Stimulated activated CD4-positive, alpha-beta T cell treated with anti-CD3 and anti-CD28 coated beads, Interleukin-4, amount 100 ng/mL, for 24 hours (primary cell): ENCODE measurements at places on chromosomes 6 and 20.

DNA sequence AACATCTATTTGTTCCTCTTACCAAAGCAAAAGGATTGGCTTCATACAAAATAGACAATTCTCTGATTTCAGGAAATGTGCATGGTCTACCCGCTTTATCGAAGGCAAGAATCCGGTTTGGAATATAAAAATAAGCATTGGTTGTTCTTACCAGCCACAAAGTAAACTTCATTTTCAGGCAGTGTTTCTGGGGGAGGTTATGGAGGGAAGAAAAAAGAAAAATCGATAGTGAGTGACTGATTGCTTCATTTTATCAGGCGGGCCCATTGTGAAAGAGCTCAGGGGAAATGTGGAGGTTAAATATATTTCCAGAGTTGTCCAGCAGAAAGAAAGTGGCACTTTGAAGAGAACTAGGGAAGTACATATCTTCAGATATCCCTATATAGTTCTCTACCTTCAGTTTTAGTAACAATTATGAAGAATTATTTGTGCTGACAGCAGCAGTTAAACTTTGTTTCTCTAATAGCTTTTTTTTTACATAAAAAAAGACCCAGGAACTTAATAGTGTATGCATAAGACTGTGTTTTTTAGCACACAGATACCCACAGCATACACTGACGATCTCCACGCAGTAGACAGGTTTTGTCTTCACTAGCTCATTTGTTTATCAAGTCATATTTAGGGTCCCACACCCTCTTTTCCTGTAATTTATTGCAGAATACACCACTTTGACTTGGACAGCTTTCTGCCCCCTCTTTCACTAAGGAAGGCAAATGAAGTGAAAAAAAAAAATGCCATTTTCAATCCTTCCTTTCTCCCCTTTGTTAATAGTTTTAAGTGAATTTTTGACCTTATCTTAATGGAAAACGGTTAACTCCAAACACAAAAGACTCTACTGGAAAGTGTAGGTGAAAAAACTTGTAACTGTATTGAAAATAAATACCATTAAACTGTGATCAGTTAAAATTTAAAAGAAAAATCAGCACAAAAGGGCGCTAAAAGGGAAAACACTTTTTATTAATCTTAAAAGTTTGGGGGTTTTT is 2.9 kb downstream of the POU3F2 start:
- no peak for DNase-seq

- no peak for DNase-seq
These were observed 47.8 kb upstream of the TAGAP start for GRCh38 chr6:159092631-159093030.

DNA sequence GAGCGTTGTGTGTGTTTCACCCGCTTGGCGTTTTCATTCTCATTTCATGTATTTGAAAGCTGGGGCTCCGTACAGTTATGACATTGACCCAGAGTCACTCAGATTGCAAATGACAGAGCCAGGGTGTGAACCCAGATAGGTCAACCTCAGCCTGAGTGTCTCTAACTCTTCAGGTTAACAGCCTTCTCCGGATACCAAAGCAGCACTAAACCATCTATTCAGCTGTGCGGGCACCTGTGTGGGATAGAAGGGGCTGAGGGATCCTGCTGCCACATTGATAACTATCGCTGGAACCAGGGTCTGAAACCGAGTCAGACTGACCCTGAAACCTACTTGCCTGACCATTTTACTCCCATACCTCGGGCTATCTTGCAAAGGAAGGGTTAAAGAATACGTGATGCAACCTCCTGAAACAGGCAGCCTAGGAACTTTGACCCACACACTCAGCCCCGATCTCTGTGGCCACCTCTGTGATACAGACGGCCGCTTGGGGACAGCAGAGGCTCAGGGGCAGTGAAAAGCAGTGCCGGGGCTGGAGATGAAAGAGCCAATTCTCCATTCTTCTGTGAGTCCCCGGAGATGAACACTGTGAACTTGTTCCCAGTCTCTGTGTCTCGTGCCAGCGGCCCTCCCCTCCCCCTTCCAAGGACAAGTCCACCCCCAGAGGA is 233.5 kb upstream of the QKI start:
- DNase-seq = no peak

DNA sequence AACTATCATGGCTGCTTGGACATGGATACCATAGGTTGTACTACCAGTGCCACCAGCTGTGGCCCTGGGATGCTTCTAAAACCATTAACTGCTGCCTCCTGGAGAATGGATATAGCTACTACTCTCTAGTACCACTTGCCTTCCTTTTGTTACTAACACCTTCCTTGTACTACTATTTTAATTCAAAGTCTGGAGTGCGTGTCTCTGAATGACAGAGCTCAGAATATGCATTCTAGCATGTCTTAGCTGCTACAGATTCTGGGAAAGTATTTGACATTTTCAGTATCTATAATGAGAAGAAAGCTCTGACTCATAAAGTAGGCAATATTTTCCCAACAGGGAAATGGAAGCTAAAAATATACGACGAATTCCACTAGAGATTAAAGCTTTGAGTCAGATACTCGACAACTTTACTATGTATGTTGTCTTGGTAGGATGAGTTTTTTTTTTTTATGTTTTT is 112.3 kb downstream of the PFDN4 start:
- DNase-seq = no peak

GRCh38 chr6:90488816-90489215 is 98.1 kb downstream of the MAP3K7 start:
- no peak for DNase-seq

GRCh38 chr6:6892744-6893583 is 214.8 kb upstream of the RREB1 start:
- no peak for DNase-seq

GRCh38 chr20:61556673-61557072 is 304.6 kb downstream of the CDH4 start:
- no peak for DNase-seq

GRCh38 chr20:36855241-36855657 is 20.7 kb upstream of the TLDC2 start:
- no peak for DNase-seq

DNA sequence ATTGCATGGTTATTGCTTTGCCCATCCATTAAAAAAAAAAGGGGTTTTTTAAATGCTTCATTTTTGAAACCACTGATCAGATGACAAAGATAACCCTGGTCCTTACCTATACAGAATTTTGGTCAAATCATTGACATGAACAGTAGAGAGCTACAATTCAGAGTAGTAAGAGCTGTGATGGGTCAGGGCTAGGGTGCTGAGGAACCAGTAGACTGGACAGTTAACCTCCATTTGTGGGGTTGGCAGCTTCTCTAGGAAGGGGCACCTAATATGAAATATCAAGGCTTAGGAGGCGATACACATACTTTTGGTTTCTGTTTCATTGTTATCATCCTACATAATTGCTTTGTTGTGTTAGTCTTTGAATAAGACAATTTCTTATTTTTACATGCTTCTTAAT is 55.1 kb downstream of the ORC3 start:
- no peak for DNase-seq

- DNase-seq = peak; percentile 23
These were observed 185.6 kb downstream of the TSHZ2 start for GRCh38 chr20:53157443-53158408.

- peak; percentile 48 for DNase-seq
These were observed 23.8 kb downstream of the PRSS35 start for GRCh38 chr6:83536034-83536646.

DNA sequence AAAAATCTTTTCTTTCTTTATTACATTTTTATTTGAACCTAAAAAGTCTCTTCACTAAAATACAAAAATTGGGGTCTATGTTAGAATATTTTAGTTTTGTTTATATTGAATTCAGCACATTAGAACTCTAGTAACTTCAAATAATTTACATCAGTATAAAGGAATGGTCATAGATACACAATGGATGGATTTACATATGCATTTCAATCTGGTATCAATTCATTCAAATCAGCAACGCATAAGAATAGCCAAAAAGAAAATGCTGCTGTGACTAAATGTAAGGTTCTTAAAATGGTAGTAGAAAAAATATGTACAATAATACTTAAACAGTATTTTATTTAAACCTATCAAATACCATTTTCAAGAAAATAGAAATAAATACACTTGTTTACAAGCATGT is 47.6 kb upstream of the MANEA start:
- DNase-seq = no peak

- no peak for DNase-seq
These were observed 524.1 kb upstream of the NRSN1 start for GRCh38 chr6:23601811-23602345.

- DNase-seq = no peak
These were observed 11.4 kb upstream of the GRM4 start for GRCh38 chr6:34157236-34157830.

DNA sequence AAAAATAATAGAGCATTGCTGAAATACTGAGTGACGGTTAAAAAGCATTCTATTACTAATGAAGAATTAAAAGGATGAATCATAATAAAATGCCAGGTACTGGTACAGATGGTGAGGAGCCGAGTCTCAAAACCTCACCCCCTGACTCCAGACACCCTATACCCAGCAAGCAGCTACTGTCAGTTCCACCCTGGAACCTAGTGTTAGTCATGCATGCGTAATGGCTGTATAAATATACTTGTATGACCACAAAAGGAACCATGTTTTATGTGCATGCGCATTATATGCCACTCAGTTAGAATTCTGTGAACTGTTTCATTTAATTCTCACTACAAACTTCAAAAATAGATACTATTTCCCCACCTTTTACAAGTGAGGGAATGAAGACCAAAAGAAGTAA is 568.7 kb upstream of the RNF217 start:
- DNase-seq = no peak

DNA sequence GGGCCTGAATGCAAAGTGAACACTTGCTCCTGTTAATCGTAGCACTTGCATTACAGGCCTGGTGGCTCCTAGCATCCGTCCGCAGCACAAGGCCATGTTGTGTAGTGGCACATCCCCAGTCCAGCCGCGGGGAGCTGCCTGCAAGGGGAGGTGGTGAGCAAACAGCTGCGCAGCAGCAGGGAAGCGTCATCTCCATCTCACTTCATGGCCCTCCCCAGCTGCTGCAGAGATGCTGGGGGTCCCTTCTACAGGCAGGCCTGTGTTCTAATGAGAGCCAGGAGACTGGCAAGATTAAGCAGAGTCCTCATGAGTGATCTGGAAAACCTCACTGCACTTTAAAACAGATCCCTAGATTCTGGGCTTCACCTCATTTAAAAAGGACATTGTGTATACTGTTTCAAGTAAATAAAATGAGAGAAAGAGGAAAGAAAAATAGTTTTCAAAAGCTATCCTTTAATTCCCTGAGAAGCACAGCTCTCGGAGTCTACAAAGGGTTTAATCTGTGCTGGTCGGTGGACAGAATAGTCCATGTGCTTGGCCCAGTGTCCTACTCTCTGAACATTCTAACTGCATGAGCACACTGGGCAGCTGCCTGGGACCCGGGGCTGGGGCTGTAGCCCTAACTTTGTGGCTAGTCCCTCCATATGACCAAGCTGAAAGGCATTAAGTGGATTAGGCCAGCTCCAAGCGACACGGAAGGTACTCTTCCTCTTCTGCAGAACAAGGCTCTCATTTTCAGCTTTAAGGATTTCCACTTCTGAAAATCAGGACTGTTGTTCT is 125.8 kb downstream of the LY86 start:
- DNase-seq = no peak
